ENCODE measurements at places on chromosomes 1 and 21.

DNA sequence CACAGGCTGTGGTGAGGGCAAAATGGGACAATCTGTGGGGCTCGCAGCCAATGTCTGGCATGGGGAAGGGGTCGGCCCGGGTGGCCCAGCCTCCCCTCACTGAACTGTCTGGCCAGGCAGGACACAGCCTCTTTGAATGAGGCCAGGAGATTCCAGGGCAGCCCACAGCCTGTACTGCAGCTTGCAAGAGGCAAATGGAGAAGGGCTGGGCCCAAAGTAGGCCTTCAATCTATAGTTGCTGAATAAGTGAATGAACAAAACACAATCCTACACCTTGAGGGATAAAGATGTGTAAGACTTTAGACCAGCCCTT, 23.2 kb downstream of the SLC27A3 start:
- no peak for DNase-seq

GRCh38 chr1:17635811-17636210, 96.3 kb downstream of the ARHGEF10L start:
- DNase-seq = no peak

- no peak for DNase-seq
Observed at GRCh38 chr1:65407877-65408276, 12.6 kb upstream of the LEPR start.

DNA sequence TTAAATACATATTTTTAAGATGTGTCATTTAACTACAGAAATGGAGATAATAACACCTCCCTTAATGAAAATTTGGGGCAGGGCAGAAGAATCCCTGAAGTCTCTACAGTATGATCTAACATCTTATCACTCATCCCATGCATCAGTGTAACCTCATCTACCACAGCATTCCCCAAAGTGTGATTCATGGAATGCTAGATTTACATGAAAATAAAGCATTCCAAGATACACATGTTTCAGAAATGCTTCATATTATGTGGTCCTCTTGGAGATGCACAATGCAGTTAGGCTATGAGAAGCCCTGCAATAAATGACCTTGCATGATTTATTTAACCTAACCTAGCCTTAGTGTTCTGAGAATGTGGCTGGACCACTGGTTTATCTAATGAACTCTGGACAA, 166.9 kb upstream of the SYT6 start:
- DNase-seq = no peak

DNA sequence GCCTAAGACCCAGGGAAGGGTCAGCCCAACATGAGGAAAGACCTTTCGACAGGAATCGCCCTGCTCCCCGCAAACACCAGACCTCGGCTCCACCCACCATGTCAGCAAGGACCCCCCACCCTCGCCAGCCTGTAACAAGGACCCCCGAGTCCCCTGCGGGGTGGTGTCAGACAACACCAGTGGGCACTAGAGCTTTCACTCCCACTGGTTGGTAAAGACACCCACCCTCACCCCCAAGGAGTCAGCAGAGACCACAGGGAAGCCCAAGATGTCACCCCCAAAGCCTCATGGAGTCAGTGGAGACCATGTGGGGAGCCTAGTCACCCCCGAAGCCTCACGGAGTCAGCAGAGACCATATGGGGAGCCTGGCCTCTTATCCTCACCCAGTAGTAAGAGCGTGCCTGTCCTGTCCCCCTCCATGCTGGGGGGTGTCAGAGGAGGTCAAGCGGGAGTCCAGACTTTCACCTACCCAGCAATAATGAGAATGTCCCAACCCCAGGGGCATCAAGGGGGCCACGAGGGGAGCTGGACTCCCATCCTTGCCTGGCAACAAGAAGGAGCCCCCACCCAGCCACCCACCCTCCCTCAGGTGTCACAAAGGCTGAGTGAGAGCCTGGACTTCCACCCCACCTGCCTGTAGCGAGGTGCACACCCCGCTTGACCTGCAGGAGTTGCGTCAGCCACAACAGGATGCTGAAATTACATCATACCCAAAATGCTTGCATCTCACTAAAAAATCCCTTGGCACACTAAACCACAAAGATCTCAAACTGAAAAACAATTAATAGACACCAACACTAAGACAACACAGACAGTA, 24.8 kb downstream of the SLC19A1 start:
- DNase-seq = no peak

DNA sequence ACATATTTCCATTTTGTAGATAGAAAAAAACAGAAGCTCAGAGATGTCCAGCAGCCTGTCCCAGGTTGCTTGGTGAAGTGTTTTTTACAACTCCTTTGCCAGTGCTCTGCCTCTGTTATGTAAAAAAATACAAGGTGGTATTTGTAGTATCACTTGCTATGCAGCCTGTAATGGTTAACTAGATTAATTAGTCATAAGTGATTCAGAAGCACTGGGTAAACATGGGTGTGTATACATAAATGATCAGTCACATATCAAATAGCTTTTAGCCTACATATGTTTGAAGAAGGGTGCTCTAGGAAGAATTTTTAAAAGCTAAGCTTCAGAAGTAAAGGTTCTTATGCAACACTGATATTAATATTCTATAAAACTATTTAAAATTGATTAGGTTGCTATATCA, 70.0 kb upstream of the MAGI3 start:
- DNase-seq = no peak

Data from activated naive CD4-positive, alpha-beta T cell treated with anti-CD3 and anti-CD28 coated beads, Interleukin-2, amount 50 U/mL, for 16 hours (primary cell).